ENCODE measurements at places on chromosomes 6 and 20.

DNA sequence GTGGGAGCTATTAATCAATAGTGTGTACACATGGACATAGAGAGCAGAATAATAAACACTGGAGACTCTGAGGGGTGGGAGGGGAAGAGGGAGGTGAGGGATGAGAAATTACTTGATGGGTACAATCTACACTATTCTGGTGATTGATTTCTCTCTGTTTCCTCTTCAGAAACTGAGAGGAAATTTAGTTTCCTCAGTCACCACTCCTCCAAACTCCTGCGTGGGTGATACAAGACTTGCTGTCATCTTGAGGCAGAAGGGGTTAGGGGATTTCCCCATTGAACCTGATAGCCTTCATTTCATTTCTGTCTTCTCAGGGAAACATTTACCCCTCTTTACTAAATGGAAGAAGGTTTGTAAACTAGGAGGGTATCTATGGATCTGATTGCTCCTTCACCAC is 84.3 kb upstream of the ESR1 start:
- DNase-seq, result no peak

DNA sequence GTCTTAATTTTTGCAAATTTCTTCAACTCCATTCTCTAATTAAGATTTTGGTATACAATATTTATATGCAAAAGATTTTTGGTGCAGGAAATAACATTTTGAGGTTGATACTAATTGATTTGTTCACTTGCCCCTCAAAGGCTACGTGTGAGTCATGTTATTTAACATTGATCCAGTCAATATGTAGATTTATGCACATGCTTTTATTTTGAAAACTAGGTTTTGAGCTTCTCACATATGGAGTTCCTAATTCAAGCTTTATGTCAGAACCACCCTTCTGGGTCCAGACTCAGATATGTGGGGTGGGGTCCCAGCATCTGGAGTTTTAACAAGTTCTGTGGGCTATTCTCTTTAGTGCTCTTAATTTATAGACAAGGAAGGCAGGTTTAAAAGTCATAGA is 13.8 kb downstream of the UTRN start:
- DNase-seq, result no peak

DNA sequence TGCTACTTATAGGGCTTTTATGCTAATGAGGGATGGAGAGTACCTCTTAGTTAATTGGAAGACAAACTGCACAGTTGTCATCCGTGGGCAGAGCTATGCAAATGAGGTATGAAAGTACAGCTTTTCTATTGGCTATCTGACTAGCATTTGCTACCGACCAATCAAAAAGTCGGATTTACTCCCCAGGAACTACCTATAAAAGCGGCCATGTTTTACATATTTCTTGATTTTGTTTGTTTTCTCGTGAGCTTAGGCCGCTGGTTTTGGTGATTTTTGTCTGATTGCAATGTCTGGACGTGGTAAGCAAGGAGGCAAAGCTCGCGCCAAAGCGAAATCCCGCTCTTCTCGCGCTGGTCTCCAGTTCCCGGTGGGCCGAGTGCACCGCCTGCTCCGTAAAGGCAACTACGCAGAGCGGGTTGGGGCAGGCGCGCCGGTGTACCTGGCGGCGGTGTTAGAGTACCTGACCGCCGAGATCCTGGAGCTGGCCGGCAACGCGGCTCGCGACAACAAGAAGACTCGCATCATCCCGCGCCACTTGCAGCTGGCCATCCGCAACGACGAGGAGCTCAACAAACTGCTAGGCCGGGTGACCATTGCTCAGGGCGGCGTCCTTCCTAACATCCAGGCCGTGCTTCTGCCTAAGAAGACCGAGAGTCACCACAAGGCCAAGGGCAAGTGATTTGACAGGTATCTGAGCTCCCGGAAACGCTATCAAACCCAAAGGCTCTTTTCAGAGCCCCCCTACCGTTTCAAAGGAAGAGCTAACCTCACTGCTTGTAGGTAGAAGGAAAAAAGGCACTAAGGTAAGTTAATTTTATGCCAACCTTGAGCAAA is 36.9 kb downstream of the HFE start:
- peak; percentile 85 for DNase-seq

- DNase-seq, result no peak
Observed at GRCh38 chr6:64186592-64186991, 551.0 kb downstream of the PHF3 start.

- no peak for DNase-seq
Observed at GRCh38 chr6:116595247-116595646, 21.0 kb upstream of the RSPH4A start.

All from frontal cortex (tissue), 4 donors.